ENCODE measurements at places on chromosomes 2 and 18.

DNA sequence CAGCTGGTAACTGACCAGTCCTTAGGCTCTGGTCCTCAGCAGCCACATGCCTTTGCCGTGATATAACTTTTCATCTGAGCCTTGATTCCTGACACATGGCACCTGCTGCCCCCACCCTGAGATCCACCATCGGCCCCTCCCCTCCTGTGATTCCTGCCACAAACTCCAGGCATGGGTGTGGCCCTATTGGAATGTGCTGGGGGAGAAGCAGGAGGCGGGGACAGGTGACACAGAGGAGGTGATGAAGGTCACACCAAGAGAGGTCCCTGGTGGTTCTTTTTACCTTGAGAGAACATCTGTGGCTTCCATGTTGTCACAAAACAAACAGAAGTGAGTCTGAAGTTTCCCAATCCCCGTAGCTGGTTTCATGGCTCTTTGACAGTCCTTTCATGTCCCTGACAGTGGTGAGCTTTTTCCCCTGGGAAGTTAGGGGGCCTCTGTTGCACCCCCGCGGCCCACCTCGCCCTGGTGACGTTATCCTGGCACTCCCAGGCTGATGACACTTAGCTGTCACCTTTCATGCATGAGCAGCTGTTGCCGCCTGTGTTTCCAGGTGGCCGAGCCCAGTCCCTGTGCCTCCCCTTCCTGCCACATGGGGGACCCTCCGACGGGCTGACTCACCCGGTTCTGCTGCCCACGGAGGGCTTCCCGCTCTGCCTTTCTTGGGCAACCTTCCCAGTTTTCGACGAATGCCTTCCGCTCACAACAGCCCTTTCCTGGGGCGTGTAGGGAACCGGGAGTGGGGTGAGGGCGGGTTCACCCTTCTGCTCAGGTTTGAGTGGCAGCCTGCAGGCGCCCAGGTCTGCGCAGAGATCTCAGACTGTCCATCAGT lies 66.3 kb upstream of the GLI2 start:
- peak; percentile 53 for DNase-seq

- no peak for DNase-seq
Observed at GRCh38 chr2:231549446-231550239, 19.4 kb upstream of the NMUR1 start.

DNA sequence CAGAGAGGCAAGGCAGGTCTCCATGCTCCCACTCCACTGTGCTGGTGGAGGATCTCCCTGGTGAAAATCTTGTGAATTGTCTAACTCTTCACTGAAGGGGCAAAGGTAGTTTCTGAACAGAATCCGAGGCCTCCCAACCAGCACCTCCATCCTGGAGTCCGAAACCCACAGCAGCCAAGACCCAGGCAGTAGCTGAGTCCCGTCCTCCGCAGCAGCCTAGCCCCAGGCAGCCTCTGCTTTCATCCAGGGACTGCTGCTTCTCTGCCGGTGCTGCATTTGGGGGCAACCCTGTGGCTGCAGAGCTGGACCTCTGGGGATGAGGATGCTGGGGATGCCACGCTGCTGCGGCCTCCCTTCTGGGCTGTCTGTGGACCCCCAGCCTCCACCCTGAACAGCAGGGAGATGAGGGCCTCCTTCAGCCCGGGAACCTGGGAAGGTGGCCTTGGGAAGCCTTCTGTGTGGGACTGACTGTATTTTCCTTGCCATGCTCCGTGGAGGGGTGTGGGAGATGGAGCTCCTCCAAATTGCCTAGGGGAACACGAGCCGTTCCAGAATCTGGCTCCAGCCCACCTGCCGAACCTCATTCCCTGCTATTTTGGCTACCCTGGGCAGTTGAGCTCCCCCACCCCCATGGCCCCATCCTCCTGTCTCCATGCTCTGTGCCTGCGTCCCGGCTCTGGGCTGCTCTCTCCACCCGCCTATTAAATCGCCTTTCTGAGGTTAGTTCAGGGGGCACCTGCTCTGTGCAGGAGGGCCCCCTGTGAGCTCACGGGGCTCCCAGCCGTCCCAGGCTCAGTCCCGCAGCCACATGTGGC lies 48.2 kb downstream of the GREB1 start:
- no peak for DNase-seq

GRCh38 chr2:119111115-119111975 lies 47.2 kb downstream of the C1QL2 start:
- peak; percentile 46 for DNase-seq

DNA sequence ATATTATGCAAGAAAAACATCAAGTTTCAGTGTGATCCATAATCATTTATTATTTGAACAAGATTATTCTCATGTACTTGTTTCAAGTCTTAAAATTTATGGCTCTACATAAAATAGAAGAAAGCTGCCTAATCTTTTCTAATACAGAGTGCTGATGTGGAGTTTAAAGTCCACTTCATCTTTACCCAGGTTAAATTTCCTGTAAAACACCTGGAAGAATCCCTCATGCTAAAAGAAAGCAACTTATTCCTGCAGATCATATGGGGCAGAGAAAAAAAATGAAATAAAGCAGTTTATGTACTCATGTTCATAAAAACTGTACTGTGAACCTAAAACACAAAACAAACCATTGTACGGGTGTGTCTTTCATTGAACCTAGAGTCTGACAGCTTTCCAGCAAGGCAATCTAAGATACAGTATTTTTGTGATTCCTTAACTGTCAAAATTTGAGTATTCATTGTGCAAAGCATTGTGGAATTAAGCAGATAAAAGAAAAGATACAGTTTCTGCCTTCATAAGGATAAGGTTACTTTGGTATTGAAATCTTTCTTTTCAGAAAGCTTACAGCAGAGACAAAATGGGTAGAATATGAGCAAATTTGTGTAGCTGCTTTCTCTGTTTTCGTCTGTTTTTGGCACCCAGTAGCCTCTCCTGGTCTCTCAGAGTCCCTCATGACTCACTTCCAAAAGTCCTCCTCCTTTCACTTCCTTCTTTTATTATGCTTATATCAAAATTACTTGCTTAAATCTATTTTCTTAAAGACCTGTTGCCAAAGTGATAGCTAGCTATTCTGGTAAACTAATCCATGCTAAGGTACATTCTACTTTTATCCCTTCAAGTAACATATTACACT lies 26.9 kb upstream of the GLS start:
- no peak for DNase-seq

- peak; percentile 25 for DNase-seq
Observed at GRCh38 chr2:38465789-38466127, 88.7 kb upstream of the ATL2 start.

DNA sequence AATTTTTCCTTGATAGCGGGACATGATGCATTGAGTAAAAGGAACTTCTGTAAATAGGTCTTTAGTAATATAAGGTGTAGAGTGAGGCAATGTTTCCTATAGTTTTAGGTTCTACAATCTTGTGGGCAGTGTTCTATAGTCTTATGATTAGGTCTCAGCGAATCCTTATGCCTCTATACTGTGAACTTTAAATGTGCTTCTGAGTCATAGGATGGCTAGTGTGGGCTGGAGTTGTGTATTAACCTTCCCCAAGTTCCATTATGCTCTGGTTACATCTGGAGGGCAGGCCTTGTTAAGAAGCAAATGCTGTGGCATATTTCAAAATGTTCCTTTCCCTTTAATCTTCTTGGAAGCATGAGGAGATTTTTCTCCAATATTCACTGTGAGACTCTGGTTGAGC lies 73.5 kb downstream of the ROCK2 start:
- DNase-seq = no peak

GRCh38 chr2:38494394-38494793 lies 108.3 kb downstream of the HNRNPLL start:
- DNase-seq = no peak

- no peak for DNase-seq
Observed at GRCh38 chr2:100141906-100142305, 484 bp downstream of the AFF3 start.

DNA sequence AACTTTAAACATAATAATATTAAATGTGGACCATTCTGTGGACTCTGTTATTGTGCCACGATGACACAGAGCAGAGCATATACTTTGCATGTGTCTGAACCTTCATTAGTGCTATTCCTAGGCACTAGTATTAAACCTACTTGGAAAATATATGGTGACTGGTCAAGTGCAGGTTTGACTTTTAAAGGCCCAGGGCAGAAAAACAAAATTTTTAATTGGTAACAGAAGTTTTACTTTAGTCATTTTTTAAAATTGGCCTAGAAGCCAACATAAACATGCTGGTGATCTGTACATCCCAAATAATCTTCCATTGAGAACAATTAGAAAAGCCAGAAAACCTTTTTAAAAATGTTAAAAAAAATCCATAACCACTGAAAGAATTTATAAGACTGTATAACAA lies 16.6 kb downstream of the LDAH start:
- DNase-seq = no peak

GRCh38 chr2:20962939-20963557 lies 80.8 kb downstream of the APOB start:
- peak; percentile 59 for DNase-seq

- DNase-seq = no peak
Observed at GRCh38 chr2:217942731-217943335, 60.0 kb downstream of the TNS1 start.

DNA sequence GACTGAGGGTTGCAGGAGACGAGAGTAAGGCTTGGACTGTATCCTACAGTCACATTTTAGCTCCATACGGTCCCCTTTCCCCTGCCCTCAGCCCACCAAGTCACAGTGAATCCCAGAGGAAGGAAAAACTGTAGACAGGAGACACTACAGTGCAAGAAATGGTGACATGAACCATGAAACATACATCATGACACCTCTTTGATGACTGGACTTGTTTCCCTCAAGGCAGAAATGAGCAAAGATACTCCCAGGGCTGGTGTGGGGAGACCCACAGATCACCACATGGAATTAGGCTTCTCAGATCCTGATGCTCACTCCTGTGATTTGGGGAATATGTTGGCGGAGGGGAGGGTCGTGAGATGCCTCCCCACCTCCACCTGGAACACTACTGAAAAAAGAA lies 48.2 kb upstream of the SPP2 start:
- no peak for DNase-seq

DNA sequence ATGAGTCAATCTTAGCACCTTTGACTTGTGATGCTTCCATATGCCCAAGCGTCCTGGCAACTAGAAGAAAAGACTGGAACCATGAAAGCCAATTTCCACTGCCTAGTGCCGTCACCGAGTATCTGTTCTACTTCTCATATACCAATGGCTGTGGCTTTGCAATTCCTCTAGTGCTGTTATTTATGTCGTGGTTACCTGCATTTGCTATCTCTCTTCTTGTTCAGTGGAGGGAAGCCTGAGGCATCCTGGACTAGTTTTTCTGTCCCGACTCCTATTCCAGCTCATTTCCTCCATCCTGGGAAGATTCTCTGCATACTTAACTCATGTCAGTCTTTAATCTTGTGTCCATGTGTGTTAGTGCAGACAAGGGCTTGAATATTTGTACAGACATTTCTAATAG lies 117.9 kb downstream of the FEZ2 start:
- DNase-seq = no peak

- no peak for DNase-seq
Observed at GRCh38 chr2:160125828-160126227, 63.4 kb upstream of the PLA2R1 start.

GRCh38 chr2:162390801-162391200 lies 46.9 kb downstream of the GCA start:
- no peak for DNase-seq

GRCh38 chr2:189249171-189249570 lies 69.6 kb upstream of the COL5A2 start:
- DNase-seq = no peak

DNA sequence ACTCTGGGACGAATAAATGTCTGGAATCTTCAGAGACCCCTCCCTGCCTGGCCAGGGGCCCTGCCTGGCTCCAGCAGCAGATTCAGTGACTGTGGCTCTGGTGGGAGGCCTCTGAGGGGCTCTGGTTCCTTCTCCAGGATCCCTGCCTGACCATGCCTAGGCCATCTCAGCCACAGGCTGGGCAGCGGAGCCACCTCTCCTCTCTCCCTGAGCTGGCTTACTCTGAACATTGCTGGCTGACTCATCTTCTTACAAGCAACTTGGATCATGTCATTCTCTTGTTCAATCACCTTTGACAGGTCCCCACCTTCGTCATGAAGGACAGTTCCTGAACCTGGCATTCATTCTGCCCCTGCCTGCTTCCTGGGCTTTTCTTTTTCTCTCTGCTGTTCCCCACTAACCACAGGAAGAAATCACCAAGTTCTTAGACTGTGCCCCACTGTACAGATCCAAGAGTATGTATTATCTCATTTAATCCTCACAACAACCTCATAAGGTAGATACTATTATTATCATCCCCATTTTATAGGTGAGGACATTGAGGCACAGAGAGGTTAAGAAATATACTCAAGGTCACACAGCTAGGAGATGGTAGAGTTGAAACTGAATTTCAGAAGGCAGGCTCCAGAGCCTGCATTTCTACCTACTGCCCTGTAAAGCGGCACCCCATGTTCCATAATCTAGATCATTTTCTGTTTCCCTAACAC lies 155.5 kb upstream of the SMAD2 start:
- DNase-seq = no peak

DNA sequence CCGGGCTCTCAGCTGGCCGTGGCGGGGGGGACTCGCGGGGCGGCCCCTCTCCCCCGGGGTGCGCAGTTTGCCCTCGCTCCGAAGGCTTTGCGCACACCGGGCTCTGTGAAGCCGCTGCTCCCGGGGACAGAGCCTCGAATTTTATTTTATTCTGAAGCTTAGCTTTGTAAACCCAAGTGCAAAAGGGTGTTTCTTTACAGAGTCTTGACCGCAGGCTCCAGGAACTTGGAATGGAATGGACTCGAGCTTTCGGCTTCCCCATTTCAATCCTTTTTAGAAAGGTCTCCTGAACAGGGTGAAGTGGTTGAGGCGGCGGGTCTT lies 2.0 kb downstream of the GALR1 start:
- no peak for DNase-seq

DNA sequence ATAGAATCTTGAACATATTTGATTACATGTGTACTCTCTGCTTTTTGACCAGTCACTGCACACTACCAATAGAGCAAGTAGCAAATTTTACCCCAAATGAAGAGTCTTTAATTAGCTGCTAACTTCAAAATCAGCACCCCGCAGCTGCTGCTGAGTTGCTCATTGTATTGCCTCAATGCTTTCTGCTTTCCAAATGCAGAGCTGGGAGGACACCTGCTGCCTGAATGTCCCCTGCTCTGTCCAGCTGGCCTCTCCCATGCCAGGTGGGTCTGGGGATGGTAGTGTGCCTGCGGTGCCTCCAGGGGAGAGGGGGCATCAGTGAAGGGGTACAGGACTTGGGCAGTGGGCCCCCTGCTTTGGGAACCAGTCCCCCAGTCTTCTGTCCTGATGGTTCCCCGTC lies 184.8 kb downstream of the PRKCE start:
- no peak for DNase-seq

Measured in LoVo (cell line).